ENCODE measurements at places on chromosomes 13 and 19.

GRCh38 chr19:40611096-40611495 lies 9.9 kb downstream of the LTBP4 start:
- no peak for DNase-seq

- no peak for DNase-seq
Observed at GRCh38 chr13:68190818-68191217, 960.7 kb upstream of the PCDH9 start.

DNA sequence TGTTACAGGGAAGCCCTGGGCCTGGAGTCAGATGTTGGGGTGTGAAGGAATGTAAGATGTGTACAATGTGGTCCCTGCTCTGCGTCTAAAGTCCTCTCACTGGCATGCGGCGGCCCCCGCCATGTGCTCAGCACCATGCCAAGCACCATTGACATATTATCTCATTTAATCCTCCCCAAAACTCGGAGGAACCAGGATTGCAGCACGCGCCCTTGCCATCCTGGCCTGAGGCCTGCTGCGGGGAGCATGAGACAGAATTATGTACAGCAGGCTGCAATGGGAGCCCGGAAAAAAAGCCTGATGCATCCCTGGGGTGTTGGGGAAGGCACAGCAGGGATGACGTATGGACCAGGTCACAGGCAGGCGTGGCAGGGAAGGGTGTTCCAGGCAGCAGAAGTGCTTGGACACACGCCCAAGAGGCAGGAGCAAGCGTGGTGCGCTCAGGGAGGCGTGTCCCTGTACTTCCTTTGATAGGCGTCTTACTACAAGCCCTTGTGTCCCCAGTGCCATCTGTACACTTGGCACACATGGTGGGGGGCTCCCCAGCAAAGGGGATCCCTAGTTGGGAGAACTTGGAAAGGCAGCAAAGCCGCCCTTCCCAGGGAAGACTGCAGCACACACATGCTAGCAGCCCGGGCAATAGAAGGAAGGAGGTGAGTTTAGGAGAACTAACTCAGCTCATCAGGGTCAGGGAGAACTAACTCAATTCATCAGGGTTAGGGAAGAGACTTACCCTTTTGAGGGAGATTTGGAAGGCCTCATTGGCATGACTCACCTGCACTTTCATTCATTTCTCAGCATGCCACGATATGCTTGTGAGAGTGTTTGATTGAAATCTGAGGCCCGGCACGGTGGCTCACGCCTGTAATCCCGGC lies 3.4 kb downstream of the EVI5L start:
- no peak for DNase-seq

GRCh38 chr19:46863818-46864629 lies 3.2 kb downstream of the ARHGAP35 start:
- no peak for DNase-seq

DNA sequence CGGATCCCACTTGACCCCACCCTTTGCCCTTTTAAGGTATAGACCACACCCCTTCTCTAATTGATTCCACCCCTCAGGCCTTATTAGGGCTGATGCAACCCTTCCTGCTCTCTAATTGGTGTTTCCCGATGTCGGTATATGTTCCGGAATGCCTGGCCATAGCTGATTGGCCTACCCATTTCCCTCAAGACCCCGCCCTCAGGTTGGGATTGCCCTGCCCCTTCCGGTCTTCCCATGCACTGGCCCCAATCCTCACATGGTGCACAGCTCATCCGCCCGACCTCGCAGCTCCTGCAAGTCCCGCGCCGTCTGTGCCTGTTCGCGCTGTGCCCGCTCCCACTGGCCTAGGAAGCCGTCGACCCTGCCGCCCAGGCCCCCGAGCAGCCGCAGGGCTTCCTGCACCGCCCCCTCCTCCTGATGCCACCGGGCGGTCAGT lies 18.1 kb downstream of the TSKS start:
- DNase-seq, result no peak

GRCh38 chr13:73894995-73895571 lies 239.1 kb downstream of the KLF12 start:
- no peak for DNase-seq

- DNase-seq, result no peak
Observed at GRCh38 chr13:74409551-74409950, 275.3 kb upstream of the KLF12 start.

DNA sequence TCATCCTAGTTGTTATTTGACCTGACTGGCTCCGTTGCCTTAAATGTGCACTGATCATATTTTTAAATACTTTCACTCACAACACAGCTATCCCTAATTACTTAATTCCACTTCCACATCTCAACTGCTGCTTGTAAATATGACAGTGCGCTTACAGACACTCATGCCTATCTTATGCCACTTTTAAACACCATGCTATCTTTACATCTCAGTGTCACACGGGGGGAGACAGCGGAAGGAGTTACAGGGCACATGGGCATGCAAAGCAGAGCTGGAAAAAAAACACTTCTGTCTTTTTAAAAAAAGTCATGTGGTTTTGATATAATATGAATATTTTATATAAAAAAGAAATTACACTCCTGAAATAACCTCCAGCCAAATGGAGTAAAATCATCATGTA lies 44.1 kb downstream of the SMAD9 start:
- DNase-seq, result no peak

Data from stimulated activated CD4-positive, alpha-beta T cell treated with anti-CD3 and anti-CD28 coated beads, Interleukin-15, amount 100 ng/mL, for 1 hour (primary cell).